ENCODE measurements at places on chromosomes 2 and 18. TPM values are rescaled to one million over a fixed set of nuclear protein-coding genes. Genes with fewer than 3 reads are reported as not detected.
A peak's percentile ranks its signal among the peaks of the same experiment; 100 is the strongest.

The C1QL2 gene
- total RNA-seq = not detected

The BZW1 gene
- total RNA-seq = 303 TPM

- H3K27me3 ChIP-seq = no peaks in the 10 kb centered on the region
- no peak overlapping the region for H3K4me3 ChIP-seq
- no peak for DNase-seq
- H3K36me3 ChIP-seq = no peaks in the 10 kb centered on the region
- no peak overlapping the region for H3K27ac ChIP-seq
Measured at GRCh38 chr2:177868806-177869205, 203.8 kb downstream of the PDE11A start.

DNA sequence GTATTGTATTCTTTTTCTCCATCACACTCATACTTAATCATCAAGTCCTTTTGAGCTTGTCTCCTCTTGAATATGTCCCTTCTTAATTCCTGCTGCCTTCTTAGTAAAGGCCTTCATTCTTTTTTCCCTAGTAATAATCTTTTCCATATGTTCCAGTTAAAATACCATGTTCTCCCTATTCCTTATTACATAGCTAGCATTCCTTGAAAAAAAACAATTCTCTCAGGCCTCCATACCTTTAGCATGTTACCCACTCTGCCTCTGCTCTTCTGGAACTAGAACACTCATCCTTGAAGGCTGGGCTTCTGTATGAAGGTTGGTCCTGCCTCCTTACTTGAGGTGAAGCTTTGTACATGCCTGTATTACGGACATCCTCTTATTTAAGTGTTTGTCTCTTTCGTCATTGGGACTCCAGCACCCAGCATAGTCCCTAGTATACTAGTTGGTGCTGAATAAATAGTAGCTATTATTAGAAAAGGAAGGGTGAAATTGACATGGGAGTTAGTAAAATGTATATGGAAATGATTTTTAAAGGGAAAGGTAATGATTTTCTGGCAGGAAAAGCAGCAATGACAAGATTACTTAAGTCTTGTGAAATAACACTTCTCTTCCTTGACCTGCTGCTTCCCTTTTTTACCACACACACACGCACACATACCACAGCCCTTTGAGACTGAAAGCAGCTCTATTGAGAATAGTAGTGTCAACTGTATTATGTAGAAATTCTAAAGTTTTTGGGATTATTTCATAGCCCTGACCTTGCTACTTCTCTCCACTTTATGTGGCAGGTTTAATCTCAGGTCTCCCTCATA is 45.6 kb downstream of the REL start:
- peak overlapping the region; percentile 59 for H3K27ac ChIP-seq
- no peak overlapping the region for H3K4me3 ChIP-seq
- H3K36me3 ChIP-seq = peaks cover under 1% of the 10 kb centered on the region

- H3K4me3 ChIP-seq = no peak overlapping the region
- DNase-seq = no peak
- no peak overlapping the region for H3K27ac ChIP-seq
- peaks cover 19% of the 10 kb centered on the region for H3K4me1 ChIP-seq
- no peaks in the 10 kb centered on the region for H3K36me3 ChIP-seq
- no peaks in the 10 kb centered on the region for H3K27me3 ChIP-seq
Measured at GRCh38 chr2:15155959-15156574, 405.1 kb downstream of the NBAS start.

- no peaks in the 10 kb centered on the region for H3K4me1 ChIP-seq
- no peaks in the 10 kb centered on the region for H3K27me3 ChIP-seq
- H3K4me3 ChIP-seq = no peak overlapping the region
- DNase-seq = no peak
Measured at GRCh38 chr2:24199968-24200590, 25.2 kb downstream of the FAM228A start.

- DNase-seq = no peak
- H3K27ac ChIP-seq = no peak overlapping the region
- no peaks in the 10 kb centered on the region for H3K36me3 ChIP-seq
- peaks cover 16% of the 10 kb centered on the region for H3K4me1 ChIP-seq
Measured at GRCh38 chr18:13227910-13228309, 9.3 kb downstream of the LDLRAD4 start.

- no peaks in the 10 kb centered on the region for H3K4me1 ChIP-seq
- H3K36me3 ChIP-seq = no peaks in the 10 kb centered on the region
- H3K4me3 ChIP-seq = no peak overlapping the region
- no peaks in the 10 kb centered on the region for H3K27me3 ChIP-seq
- H3K27ac ChIP-seq = no peak overlapping the region
Measured at GRCh38 chr2:34317797-34318196, 718.7 kb upstream of the FAM98A start.

Measured in esophagus squamous epithelium (tissue), 5 donors.